Naive thymus-derived CD8-positive, alpha-beta T cell (primary cell): ENCODE measurements at places on chromosomes 4 and X.

- H3K4me1 ChIP-seq: peaks cover 9% of the 10 kb centered on the region
- H3K36me3 ChIP-seq: no peaks in the 10 kb centered on the region
- peak overlapping the region; percentile 62 for H3K4me3 ChIP-seq
- no peak for DNase-seq
- H3K27me3 ChIP-seq: peaks cover 33% of the 10 kb centered on the region
- no peak overlapping the region for H3K27ac ChIP-seq
Observed at GRCh38 chr4:87974856-87975462, 555 bp upstream of the SPP1 start.

- no peaks in the 10 kb centered on the region for H3K36me3 ChIP-seq
- no peaks in the 10 kb centered on the region for H3K4me1 ChIP-seq
- H3K27ac ChIP-seq: no peak overlapping the region
- H3K4me3 ChIP-seq: no peak overlapping the region
- no peak for DNase-seq
- no peaks in the 10 kb centered on the region for H3K27me3 ChIP-seq
Observed at GRCh38 chr4:126986828-126987227, 645.9 kb upstream of the INTU start.

GRCh38 chrX:130830599-130831346, 72.2 kb downstream of the ENOX2 start:
- H3K27me3 ChIP-seq: no peaks in the 10 kb centered on the region
- no peaks in the 10 kb centered on the region for H3K36me3 ChIP-seq
- no peak overlapping the region for H3K4me3 ChIP-seq
- H3K27ac ChIP-seq: no peak overlapping the region

DNA sequence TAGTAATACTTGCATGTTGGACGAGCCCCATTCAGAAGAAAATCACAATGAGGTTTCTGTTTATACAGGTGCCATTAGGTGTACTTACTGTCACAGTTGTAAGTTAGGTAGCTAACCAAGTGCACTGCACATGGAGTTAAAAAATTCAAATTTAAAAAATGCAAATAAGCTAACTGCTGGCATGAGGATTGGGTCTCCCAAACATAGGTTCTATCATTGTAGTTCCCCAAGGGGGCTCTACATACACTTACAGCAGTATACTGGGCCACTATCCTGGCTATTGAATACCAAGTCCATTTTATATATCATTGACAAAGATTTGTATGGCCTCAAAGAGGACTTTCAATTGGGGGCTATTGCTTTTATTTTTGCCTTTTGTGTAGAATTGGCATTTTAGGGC, 153.4 kb downstream of the FMR1NB start:
- no peak for DNase-seq
- H3K4me1 ChIP-seq: no peaks in the 10 kb centered on the region
- H3K4me3 ChIP-seq: no peak overlapping the region
- H3K27me3 ChIP-seq: no peaks in the 10 kb centered on the region

DNA sequence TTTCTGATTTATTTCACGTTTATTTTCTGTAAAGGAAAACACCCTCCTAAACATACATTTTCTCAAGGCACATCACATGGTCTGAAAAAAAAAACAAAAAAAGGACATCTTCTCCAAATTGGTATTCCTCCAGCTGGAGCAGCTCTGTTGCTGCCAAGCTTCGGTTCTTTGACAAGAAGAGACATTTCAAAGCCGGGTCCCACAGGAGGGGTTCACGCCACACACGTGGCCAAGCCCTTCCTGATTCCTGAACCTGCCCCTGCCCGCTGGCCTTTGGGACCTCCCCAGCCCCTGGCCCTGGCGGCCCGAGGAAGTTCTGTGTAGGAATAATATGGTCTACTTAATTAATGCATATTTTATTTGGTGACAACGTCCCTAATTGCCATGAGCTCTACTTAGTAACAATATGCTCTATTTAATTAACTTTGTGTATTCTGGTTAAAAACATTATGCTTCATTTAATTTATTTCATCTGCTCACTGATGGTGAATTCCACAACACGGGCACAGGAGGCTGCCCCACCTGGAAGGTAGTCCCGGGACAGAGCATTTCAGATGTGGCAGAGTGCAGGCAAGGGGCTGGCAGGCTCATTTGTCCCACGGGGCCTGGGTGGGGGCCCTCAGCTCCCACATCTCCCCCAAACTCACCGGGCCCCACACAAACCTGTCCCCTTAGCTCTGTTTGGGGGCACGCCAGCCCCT, 5.4 kb upstream of the RGS12 start:
- peaks cover 13% of the 10 kb centered on the region for H3K4me1 ChIP-seq
- no peak overlapping the region for H3K27ac ChIP-seq
- H3K36me3 ChIP-seq: no peaks in the 10 kb centered on the region

DNA sequence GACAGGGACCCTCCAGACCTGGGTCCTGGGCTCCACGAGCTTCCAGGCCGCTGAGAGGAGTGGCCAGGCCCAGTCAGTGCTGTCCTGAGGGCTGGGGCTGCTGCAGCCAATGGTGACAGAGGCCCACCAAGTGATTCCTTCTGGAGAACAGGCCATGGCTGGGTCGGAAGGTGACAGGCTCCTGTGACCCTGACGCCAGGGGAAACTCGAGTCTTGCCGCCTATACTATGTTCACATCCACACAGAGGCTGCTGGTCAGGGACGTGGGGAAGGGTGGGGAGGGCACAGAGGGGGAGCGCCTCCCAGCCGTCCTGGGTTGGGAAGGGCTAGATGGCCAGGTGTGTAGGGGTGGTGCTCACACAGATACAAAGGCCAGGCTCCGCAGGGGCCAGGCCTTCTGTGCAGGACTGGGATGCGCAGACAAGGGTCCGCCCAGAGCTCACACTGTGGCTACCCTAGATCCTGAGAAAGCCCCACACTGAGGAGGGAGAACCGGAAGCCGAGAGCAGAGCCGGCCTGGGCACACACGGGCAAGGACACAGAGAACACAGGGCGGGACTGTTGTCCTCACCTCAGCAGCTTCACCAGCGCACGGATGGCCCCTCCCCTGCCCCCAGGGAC, 81.4 kb downstream of the HTRA3 start:
- H3K36me3 ChIP-seq: no peaks in the 10 kb centered on the region
- H3K4me3 ChIP-seq: no peak overlapping the region
- no peak overlapping the region for H3K27ac ChIP-seq
- no peaks in the 10 kb centered on the region for H3K4me1 ChIP-seq
- peaks cover 9% of the 10 kb centered on the region for H3K27me3 ChIP-seq

GRCh38 chr4:173272996-173273395, 61.2 kb downstream of the HMGB2 start:
- no peak for DNase-seq
- peaks cover 12% of the 10 kb centered on the region for H3K4me1 ChIP-seq
- no peak overlapping the region for H3K27ac ChIP-seq
- no peak overlapping the region for H3K4me3 ChIP-seq
- no peaks in the 10 kb centered on the region for H3K27me3 ChIP-seq
- H3K36me3 ChIP-seq: peaks cover 37% of the 10 kb centered on the region

GRCh38 chr4:142354041-142354440, 492.1 kb downstream of the INPP4B start:
- no peak overlapping the region for H3K4me3 ChIP-seq
- no peak for DNase-seq
- H3K4me1 ChIP-seq: peaks cover 86% of the 10 kb centered on the region
- no peaks in the 10 kb centered on the region for H3K36me3 ChIP-seq

DNA sequence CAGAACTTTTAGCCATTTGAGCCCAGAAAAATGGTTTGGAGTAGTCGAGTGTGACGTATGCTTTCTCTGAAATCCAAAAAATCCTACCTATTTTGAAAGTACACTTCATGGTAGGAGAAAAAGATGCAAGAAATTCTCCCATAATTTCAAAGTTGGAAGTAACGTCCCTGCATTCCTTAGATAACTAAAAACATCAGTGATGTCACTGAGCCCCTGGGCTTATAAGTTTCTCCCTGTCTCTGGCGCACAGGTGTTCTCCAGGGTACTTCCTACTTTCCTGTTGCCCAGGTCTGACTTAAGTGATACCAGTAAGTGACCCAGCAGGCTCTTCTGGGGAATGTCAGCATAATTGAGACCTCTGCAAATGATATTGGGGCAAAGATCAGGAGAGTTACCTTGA, 90.5 kb upstream of the WDR1 start:
- no peaks in the 10 kb centered on the region for H3K27me3 ChIP-seq
- no peaks in the 10 kb centered on the region for H3K36me3 ChIP-seq
- no peak overlapping the region for H3K4me3 ChIP-seq
- H3K27ac ChIP-seq: no peak overlapping the region

DNA sequence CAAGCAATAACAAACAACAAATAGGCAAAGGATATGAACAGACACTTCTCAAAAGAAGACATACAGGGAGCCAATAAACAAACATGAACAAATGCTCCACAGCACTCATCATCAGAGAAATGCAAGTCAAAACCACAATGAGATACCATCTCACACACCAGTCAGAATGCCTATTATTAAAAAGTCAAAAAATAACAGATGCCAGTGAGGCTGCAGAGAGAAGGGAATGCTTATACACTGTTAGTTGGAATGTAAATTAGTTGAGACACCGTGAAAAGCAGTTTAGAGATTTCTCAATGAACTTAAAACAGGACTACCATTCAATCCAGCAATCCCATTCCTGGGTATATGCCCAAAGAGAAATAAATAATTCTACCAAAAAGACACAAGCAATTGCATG, 129.8 kb upstream of the MAGEB2 start:
- no peak overlapping the region for H3K4me3 ChIP-seq
- H3K36me3 ChIP-seq: no peaks in the 10 kb centered on the region
- no peaks in the 10 kb centered on the region for H3K4me1 ChIP-seq
- H3K27me3 ChIP-seq: no peaks in the 10 kb centered on the region
- no peak overlapping the region for H3K27ac ChIP-seq

DNA sequence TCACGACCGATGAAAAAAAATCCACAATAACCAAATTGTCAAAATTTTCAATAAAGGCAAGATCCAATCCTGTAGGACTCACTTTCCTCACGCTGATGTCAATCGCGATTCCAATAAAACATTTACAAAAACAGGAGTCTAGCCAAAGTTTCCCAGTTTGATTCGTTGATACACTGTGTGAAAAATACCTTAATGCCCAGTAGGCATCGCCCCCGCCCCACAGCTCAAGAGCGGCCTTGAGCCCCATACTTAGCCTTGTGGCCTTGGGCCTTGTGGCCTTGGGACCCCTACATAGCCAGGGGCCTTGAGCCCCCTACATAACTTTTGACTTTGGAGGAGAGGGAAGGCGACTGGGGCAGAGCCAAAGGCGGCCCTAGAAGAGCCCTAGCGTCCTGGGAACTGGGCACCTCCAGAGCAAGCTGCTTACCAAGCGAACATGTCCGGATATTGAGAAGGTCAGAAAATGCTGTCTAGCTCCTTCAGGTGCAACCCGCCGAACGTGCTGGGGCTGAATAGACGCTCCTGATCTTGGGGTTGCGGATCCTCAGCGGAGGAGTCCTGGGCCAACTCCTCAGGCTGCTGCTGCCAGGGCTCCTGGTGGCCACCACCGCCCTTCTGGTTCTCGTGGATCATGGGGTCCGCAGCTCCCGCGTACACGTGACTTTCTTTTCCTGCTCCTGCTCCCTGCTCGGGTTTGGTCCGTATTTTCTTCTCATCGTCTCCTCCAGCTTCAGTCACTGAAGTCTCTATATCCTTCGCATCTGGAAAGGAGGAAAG, 62.9 kb downstream of the RHOXF2B start:
- H3K4me3 ChIP-seq: peak overlapping the region; percentile 59
- H3K36me3 ChIP-seq: no peaks in the 10 kb centered on the region
- H3K27me3 ChIP-seq: peaks cover 43% of the 10 kb centered on the region
- H3K4me1 ChIP-seq: peaks cover 16% of the 10 kb centered on the region
- no peak overlapping the region for H3K27ac ChIP-seq
- no peak for DNase-seq

DNA sequence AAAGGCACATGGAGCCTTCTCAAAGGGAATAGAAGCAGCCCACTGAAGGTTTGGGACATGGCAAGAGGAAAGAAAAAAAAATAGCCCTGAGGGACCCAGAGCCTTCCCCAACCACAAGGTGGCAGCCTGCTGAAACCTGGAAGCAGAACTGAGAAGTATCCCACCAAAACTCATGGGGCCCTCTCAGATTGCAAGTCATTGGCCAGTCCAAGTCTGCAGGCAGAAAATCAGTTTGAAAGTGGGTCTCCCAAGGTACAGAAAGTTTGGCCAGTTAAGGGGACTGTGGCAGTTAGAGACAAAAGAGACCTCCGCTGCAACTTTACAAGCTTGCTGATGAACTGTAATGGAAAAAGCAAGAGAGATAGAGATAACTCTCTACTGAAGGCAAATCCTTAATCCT, 155.8 kb downstream of the ANTXR2 start:
- no peaks in the 10 kb centered on the region for H3K36me3 ChIP-seq
- H3K27ac ChIP-seq: no peak overlapping the region
- H3K4me3 ChIP-seq: no peak overlapping the region
- H3K4me1 ChIP-seq: peaks cover 1% of the 10 kb centered on the region

DNA sequence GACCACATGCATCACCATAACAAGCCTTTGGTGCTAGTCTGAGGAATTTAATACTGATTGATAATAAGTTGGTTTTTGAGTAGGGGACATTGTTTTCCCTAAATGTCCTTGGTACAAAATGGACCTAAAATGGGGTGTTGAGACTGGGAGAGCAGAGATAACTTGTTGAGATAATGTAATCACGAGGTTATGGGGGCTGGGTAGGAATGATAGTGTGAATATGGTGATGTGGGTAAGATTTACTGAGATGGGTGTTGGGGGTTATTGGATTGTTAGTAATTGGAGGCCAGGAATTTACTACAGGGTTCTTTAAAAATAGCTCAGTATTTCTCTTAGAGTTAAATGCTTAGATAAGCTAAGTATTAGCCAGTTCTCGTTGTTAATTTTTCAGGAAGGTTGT, 3.9 kb downstream of the BMP2K start:
- H3K27ac ChIP-seq: no peak overlapping the region
- H3K36me3 ChIP-seq: no peaks in the 10 kb centered on the region
- no peaks in the 10 kb centered on the region for H3K27me3 ChIP-seq

- H3K27me3 ChIP-seq: no peaks in the 10 kb centered on the region
- no peak overlapping the region for H3K4me3 ChIP-seq
- no peaks in the 10 kb centered on the region for H3K4me1 ChIP-seq
- H3K36me3 ChIP-seq: no peaks in the 10 kb centered on the region
- H3K27ac ChIP-seq: no peak overlapping the region
Observed at GRCh38 chr4:83757121-83757621, 221.3 kb downstream of the GPAT3 start.

DNA sequence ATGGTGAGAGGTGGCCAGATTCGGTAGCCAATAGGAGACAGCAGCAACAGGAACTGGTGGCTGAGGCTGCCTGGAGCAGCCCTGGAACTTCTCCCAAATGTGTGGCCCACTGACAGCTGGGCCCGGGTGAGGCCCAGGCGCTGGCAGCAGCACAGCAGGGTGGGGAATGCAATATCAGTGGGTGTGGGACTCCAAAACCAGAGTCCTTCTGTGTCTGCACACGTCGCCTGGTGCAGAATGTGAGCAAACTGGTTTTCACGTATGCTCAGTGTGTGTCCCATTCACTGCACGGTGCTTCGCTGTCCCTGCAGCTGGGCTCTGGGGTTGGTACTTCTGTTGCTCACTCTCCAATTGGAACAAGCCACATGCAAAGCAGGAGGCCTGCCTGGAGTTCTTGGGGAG, 14.4 kb upstream of the CENPU start:
- no peaks in the 10 kb centered on the region for H3K27me3 ChIP-seq
- H3K4me3 ChIP-seq: no peak overlapping the region
- no peaks in the 10 kb centered on the region for H3K36me3 ChIP-seq
- H3K4me1 ChIP-seq: peaks cover 10% of the 10 kb centered on the region
